ENCODE measurements at places on chromosomes 2 and 18.

- DNase-seq = no peak
These were observed 32.4 kb upstream of the EML4 start for GRCh38 chr2:42136782-42137124.

GRCh38 chr2:79513711-79514110 lies 860 bp downstream of the CTNNA2 start:
- DNase-seq = no peak

DNA sequence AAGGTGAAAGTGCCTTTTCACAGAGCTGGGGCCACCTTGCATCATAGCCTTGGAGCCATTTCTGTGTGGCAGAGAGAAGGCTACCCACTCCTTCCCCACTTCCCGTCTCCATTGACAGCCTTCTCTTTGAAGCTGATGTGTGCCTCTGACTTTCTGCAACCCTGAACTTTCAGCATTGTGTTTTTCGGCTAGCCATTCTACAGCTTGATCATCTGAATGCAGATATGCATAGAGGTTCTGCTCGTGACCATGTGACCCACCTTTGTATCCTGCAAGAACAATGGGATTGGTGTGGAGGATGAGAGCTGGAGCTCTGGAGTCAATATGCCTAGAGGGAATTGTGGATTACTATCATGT lies 69.1 kb upstream of the KCNE4 start:
- DNase-seq = no peak

- no peak for DNase-seq
These were observed 60.1 kb downstream of the MOB4 start for GRCh38 chr2:197575987-197576386.

DNA sequence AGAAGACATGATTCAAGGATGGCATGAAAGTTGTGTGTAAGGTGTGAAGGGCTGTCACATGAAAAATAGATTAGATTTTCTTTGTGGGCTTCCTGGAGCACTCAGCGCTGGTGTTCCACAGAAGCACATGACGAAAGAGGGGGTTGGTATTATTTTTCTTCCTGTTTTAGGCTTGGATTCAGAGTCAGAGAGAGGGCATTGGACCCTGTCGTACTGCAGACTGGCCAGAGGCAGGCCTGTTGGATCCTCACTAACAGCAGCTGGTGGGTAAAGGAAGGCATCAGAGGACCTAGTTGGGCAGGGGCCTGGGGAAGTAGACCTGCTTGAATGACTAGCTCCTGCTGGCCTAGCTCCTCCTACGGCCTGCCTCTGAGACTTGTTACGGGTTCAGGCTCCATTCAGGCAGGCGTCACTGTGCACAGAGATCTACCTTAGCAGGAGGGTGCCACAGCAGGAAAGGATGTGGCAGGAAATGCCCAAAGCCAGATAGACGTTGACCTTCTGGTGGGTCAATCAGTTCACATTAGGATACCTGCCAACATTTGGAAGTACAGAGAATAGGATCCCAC lies 13.1 kb downstream of the CTLA4 start:
- DNase-seq = no peak

GRCh38 chr2:134120406-134120732 lies 133.5 kb upstream of the MGAT5 start:
- no peak for DNase-seq

GRCh38 chr2:65846989-65847678 lies 414.7 kb upstream of the SPRED2 start:
- DNase-seq = no peak
